ENCODE measurements at places on chromosomes 1 and 21.

GRCh38 chr1:156080863-156081179, 1.4 kb downstream of the MEX3A start:
- DNase-seq, result no peak

- no peak for DNase-seq
Measured at GRCh38 chr1:23838401-23838866, 13.2 kb upstream of the HMGCL start.

- DNase-seq, result no peak
Measured at GRCh38 chr1:68221001-68221979, 11.0 kb downstream of the WLS start.

DNA sequence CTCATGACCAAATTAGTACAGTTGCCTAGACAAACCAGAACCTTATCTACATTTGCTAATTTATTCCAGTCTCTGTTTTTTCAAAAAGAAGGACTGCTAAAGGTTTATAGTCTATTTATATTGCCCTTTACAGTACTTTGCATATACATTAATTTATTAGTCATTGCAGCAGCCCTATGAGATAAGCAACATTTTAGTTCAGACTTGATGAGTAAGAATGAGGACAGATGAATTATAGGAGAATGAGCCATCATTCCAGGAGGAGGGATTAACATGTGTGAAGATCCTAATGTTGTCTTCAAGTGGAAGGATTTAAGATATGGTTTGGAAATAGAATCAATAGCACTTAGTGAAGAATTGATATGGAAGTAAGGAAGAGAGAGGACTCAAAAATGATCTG, 152.4 kb downstream of the KCTD3 start:
- DNase-seq, result no peak

All from NCI-H2081 treated with DMSO at 0.1 percent for 48 hours (cell line).